ENCODE measurements at places on chromosomes 3 and 15. TPM values are rescaled to one million over a fixed set of nuclear protein-coding genes. Genes with fewer than 3 reads are reported as not detected.

STRIT1 gene
- not detected for total RNA-seq

ADIPOQ gene
- total RNA-seq, result not detected

VIPR1 gene
- 2.0 TPM for total RNA-seq

CFAP100 gene
- total RNA-seq, result not detected

HIGD2B gene
- total RNA-seq, result not detected

C3orf22 gene
- not detected for total RNA-seq

CACNA1D gene
- total RNA-seq, result under 0.01 TPM
